ENCODE measurements at places on chromosomes 1 and 21. TPM values are rescaled to one million over a fixed set of nuclear protein-coding genes. Genes with fewer than 3 reads are reported as not detected.

DNA sequence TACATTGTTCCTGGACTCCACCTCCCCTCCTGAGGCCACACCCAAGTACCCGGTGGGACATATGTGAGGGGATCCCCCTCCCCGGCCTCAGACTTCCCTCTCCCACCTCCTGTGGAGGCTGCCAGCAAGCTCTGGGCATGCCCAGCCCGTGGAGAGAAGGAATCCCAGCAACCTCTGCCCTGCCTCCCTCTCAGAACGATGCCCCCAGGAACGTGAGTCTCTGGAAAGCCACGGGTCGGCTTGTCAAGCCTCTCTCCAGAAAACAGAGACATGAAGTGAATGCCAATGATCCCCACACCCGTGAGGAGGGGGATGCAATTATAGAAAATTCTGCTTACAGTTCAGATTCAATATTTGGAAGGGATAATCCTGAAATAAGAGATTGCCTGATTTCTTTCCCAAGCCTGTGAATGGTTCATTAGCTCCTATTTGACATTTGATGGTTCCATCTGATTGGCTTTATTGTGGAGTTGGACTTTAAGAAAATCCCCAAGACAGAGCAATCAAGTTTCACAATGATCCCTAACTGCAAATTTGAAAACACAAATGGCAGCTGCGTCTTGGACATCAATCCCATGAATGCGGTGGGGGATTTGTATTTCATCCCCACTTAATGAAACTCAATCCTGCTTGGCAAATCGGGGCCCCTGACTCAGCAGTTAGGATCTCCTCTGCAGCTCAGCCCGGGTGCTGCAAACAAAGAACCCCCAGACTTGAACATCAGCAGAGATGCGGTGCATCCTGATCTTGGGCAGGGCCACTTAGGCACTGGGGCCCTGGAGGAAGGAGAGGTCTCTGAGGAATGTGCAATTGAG, 9.1 kb upstream of the GUCA2B start:
- DNase-seq = no peak

GRCh38 chr1:67601539-67601938, 83.5 kb upstream of the GADD45A start:
- DNase-seq = no peak

DNA sequence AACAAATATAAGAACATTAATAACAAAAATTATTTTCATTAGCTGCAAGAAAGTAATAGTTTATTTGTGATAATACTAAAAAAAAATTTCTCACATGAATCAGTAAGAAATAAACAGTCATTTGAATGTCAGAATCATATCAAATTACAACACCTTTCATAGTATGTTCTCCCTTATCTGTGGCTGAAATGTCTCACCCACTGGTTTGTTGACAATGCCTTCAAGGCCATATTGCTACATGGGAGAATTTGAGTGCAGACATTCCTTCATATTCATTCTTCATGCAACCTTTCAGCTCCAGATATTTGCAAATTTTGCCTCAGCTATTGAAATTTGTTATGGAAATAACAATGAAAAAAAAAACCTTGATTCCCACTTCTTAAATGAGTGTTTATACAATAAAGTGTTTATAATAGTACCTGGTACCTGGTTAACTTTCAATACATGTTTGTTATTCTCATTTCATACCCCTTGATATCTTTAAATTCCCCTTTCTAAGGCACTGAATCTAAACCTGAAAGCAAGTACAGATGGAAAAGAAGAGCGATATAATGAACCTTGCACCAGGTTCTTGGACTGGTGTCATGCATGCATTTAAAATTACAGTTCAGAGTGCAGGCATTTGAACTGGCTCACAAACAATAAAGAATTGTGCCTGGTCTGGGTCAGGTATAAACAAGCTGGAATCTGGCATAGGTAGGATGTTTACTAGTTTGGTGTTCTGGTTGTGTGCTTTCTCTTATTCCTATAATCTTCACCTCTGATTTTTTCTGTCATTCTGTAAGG, 242.2 kb upstream of the ADGRL2 start:
- DNase-seq = no peak

DNA sequence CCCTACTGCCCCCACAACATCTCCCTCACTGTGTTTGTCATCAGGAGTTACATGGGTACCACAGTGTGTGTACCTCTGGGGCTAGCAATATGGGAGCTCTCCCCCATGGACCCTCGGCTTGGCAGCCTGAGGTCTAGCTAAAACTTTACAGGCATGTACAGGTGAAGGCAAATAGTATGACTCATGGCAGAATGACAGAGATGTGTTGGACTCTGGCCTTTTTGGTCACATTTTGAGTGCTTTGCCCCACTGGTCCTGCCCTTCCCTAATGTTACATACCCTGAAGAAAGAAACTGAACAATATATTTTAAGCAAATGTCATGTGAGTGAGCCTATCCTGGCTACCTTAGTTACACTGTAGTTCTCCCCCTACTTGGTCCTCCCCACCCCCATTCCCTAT, 124.0 kb downstream of the NGF start:
- no peak for DNase-seq

- no peak for DNase-seq
These were observed 20.0 kb downstream of the MAB21L3 start for GRCh38 chr1:116131170-116131569.

- no peak for DNase-seq
These were observed 651.6 kb downstream of the PLPP3 start for GRCh38 chr1:55927702-55928290.

- no peak for DNase-seq
These were observed 192.3 kb upstream of the C1orf87 start for GRCh38 chr1:60265560-60266535.

DNA sequence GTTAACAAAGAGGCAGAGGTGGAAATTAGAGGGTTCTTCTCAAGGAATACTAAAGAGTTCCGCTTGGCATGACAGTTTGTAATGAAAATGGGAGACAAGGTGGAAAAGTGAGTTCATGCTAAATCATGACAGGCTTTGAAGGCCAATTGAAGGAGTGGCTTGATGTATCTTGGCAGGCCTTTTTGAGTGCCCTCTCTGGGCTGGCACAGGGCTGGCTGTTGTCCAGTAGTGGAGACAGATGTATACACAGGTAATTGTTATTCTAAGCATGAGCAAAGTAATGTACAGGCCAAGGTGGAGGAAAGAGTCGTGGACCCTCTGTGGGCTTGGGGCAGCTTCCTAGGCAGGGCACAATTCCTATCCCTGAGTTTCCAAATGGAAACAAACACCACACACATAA, 196.7 kb upstream of the GALNT2 start:
- DNase-seq = no peak

DNA sequence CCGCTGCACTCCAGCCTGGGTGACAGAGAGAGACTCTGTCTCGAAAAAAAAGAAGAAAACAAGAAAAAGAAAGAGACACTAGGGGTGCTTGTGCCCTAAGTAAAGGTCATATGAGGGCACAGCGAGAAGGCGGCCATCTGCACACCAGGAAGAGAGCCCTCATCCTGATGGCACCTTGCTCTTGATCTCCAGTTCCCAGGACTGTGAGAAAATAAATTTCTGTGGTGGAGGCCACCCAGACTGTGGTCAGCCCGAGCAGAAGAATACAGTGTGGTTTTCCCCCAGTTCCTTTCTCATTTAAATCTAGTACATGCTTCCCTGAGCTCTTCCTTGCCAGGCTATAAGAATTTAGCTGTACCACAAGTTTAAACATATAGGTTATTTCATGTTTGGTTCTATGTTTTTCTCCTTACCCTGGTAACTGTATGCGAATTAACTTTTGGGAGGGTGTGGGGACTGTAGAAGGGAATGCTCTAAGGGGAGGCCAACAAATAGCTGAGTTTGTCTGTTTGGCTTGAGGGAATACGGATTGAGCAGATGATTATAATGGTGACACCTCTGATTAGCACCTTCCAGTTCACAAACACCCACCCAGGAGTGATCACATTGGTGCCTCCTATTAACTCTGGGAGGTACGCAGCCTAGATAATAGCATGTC, 119.6 kb upstream of the ERRFI1 start:
- no peak for DNase-seq

DNA sequence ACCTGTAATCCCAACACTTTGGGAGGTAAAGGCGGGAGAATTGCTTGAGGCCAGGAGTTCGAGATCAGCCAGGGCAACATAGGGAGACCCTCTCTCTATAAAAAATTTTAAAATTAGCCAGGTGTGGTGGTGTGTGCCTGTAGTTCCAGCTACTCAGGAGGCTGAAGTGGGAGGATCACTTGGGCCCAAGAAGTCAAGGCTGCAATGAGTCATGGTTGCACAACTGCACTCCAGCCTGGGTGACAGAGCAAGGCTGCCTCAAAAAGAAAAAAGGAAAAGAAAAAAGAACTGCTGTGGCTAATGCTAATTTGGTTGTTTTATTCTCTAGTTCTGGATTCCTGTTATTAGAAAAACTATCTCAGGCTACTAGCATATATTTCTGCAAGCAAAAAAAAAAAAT, 29.8 kb downstream of the DBT start:
- no peak for DNase-seq

DNA sequence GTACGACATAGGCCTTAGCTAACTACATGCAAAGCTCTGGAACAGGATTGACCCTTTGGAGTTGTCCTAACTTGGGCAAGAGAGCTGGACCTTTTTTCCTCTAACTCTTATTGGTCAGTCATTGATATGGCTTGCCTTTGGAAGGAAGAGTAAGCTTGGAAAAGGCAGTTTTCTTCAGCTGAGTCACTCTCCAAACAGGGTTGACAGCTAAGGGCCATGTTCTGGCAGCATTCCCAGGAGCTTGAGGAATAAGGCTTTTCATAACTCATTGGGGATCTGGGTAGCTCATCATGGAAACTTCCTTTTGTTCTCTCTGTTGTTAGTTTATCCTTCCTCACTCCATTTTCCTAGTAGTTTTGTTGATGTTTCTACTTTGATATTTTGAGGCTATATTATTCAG, 14.5 kb upstream of the ERRFI1 start:
- DNase-seq = peak; percentile 84

- no peak for DNase-seq
These were observed 81.9 kb downstream of the JAK1 start for GRCh38 chr1:64884261-64885040.

DNA sequence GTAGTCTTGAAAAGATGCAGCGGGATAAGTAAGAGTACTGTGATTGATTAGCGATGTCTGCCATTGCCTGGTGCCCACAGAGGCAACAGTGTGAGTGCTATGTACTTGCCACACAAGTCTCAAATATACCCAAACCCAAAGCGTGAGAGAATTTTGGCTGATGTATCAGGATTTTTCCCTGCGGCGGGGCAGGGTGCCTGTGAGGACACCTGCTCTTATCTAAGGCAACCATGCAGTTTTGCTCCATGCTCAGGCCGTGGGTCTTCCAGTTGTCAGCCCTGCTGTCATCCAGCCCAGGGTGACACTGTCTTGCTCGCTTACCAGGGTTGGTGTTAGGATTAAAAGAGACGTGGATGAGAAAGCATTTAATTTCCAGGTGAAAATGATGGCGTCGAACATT, 202.7 kb downstream of the PTPRU start:
- DNase-seq = no peak

DNA sequence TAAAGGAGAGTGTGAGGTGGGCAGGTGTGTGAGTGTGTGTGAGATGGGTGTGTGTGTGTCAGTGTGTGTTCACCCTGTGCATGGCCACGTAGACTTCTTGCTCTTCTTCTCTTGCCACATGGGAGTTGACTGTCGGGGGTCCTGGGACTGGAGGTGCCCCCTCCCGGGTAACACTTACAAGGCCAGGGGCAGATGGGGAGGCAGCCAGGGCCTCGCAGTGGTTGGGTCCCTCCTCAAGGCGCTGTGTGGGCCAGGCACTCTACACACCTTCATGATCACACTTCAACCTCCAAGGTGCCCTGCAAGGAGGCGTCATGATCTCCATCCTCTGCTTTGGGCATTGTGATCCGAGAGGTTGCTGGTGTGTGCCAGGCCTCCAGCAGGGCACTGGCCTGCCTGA, 2.3 kb downstream of the PLA2G2F start:
- no peak for DNase-seq

DNA sequence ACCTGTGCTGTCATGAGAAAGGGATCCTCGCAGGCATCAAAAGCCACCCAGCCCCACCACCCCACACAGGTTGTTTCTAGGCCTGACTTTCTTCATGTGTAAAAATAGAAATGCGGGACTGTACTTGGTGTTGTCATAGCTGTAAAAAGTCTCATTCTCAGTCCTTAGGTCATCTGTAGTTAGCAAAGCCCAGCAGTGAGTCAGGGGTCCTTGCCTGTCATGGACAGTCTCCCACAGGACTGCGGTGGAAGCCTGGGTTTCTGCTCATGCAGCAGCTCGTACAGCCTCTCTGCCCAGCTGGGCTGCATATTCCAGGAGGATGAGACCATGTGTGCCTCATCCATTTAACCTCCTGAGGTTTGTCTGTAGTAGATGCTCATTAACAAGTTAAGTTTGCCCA, 58.2 kb downstream of the MRPS6 start:
- no peak for DNase-seq

- DNase-seq = peak; percentile 82
These were observed 70.1 kb downstream of the CASZ1 start for GRCh38 chr1:10726355-10726754.

DNA sequence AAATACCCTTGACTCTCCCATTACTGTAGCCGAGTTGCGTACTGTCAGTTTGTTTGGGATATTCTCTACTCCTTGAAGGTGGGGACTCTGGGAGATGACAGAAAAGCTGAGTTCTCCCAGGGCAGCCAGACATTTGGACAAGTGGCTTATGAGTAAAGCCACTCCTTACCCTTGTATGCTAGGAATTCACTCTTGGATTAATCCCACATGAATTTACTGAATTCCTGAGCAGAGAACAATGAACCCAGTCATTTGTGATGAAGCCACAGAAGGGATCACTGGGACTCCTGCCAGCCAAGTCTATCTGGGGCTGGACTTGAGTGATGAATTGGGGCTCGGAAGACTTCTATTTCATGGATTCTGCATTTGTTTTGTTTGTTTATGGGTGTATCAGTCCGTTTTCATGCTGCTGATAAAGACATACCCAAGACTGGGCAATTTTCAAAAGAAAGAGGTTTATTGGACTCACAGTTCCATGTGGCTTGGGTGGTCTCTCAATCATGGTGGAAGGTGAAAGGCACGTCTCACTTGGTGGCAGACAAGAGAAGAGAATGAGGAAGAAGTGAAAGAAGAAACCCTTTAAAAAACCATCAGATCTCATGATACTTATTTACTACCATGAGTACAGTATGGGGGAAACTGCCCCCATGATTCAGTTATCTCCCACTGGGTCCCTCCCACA, 25.1 kb downstream of the C1orf116 start:
- no peak for DNase-seq

DNA sequence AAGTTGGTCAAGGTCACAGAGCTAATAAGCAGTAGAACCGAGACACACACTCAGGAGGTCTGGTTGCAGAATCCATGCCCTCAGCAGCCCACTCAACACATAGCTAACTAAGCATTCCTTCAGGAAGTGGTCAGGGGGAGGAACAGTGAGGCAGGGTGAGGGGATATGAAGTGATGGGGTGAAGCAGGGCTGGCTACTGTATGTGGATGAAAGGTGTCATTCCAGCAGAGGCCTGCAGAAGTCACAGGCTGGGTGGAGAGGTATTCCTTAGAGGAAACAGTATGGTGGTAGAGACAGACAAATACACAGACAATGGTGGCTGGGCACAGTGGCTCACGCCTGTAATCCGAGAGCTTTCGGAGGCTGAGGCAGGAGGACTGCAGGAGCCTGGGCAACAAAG, 14.1 kb downstream of the TMCO4 start:
- DNase-seq = no peak

The DNAJC16 gene
- total RNA-seq = 19.3 TPM

The CLEC20A gene
- total RNA-seq = not detected

The SEC16B gene
- 1.2 TPM for total RNA-seq

The PM20D1 gene
- total RNA-seq = 0.98 TPM

The SGIP1 gene
- 12.2 TPM for total RNA-seq

All from heart left ventricle (tissue), 16 donors.